ENCODE measurements at places on chromosomes 2 and 18. TPM values are rescaled to one million over a fixed set of nuclear protein-coding genes. Genes with fewer than 3 reads are reported as not detected.
A peak's percentile ranks its signal among the peaks of the same experiment; 100 is the strongest.

Gene OSBPL6
- total RNA-seq = 2.3 TPM

Gene RBM45
- 22.1 TPM for total RNA-seq

Gene UPP2
- total RNA-seq = not detected

Gene ARHGAP25
- total RNA-seq = 0.35 TPM

DNA sequence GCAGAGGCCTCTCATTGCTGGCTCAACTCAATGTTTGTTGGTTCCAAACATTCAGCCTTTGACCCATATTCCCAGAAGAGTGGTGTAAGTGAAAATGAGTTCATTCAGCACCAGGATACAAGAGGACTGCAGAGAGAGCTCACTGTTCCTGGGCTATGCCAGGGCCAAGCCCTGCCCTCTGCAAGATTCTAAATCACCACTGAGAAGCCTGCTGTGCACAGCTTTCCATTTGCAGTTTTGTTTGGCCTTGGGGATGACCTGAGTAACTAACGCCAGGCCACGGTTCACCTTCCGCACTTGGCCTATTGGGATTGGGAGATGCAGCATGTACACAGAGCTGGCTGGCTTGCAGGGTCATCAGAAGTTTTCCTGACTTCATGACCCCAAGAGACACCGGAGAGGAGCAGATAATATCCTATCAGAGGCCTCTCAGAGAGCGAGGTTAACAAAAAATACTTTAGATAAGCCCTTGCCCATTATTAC, 12.6 kb downstream of the GKN1 start:
- no peak for DNase-seq

DNA sequence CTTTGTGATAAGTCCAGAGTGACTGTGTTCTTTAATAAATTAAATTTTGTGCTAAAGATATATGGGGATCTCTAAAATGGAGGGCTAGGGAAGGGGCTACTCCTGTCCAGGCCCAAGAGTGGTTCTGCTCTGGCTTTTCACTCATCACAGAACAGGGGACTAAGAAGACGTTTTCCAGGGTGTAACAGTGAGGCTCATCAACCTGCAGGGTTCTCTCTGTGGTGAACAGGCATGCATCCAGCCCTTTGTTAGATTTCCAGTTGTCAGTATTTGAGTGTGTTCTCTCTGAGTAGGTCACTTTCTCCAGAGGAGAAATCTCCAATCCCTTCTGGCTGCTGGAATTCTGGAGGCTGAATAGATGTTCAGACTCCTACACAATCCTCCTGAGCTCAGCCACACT, 408.9 kb downstream of the PLCL1 start:
- DNase-seq = no peak

GRCh38 chr2:234212534-234212933, 162.0 kb downstream of the SPP2 start:
- DNase-seq = no peak

DNA sequence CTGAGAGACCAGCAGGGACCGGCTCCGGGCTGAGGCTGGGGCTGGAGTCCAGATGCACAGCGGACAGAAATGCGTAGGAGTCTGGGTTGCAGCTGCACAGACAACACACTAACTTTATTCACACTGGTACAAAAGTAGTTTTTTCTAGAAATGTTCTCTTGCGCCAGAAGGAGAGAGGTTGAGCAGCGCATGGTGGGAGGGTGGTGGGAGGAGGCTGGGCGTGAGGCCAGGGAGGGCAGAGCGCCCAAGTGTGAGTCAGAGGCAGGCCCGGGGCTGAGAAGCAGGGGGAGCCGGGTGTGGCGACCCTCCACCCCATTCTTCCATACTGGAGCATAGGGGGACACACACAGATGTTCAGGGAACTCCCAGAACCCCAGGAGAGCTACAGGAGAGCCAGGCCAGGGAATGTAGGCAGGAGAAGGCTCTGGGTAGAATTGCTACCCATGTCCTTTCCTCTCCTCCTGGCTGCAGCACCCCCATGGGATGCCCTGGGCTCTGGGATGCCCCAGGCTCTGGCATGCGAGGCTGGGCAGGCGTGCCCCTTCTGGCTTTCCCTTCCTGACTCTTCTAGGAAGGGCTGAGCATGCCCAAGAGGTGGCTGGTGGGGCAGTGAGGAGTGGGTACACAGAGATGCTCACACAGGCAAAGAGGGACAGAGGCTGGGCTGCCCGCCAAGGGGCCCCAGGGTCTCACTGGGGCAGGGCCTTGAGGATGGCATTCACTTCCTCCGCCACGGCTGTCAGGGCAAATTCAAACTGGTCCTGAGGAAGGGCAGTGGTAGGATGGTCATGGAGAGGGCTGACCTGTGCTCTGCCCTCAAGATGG, 10.6 kb downstream of the DNAJB2 start:
- peak; percentile 82 for DNase-seq
